ENCODE measurements at places on chromosomes 3 and 15.

GRCh38 chr3:58237941-58238681 lies 519 bp downstream of the ABHD6 start:
- DNase-seq = peak; percentile 35

GRCh38 chr15:24318981-24319380 lies 356.6 kb upstream of the NPAP1 start:
- no peak for DNase-seq

GRCh38 chr3:188166441-188166840 lies 12.5 kb downstream of the LPP start:
- no peak for DNase-seq

DNA sequence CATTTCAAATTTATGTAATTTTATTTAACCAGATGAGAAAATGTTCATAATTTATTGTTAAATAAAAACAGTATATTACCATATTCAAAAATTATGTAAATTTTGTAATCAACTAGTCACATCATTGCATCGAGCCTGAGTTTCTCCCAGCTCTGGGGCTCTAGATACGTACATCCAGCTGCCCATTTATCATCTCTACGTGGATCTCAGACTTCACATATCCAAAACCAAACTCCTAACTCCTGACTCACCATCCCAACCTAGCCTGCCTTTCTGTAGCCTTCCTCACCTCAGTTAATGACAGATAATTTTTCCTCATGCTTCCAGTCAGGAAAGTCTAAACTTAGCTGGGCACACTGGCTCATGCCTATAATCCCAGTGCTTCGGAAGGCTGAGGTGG lies 194.8 kb downstream of the SSR3 start:
- DNase-seq = no peak

- no peak for DNase-seq
Measured at GRCh38 chr15:40313531-40314398, 6.0 kb upstream of the PLCB2 start.

DNA sequence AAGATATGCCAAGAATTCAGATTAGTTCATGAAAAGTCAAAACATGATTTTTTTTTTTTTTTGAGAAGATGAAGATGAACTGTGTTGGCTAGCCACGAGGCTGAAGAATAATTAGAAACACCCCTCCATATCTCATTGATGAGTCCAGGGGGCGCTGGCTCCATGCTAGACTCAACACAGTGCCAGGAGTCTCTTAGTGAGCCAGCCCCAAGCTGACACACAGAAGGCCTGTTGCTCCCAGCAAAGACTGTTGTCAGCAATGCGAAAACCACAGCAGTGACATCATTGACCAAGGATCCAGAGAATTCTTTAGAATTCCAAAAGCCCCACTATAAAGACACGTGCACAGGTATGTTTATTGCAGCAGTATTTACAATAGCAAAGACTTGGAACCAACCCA lies 185.2 kb downstream of the ANXA2 start:
- DNase-seq = no peak

DNA sequence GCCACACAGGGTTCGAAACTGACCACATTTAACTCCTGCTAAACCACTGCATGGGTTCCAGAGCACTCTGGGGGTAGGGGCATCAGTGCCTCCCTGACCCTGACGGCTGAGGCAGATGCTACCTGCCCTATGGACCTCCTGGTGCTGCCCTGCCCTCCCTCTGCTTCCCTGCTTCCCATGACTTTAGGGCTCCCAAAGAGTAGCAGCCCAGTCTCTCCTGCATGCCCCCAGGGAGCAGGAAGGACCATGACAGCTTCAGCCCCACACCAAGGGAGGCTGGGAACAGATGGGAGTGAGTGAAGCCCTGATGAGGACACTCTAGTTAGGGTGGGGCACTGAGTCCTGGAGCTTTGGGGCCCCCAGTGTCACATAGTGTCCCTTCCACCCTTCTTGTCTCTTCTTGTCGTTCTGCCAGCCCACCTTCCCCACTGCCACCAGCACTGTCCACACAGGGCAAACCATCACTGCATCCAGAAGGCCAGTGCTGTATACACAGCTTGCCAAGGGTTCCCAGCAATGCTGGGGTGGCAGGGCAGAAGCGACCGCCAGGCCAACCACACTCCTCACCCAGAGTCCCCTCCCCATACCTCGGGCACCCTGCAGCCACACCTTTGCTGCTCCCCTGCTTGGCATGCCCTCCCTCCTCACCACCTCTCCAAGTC lies 31.0 kb downstream of the SRPRB start:
- DNase-seq = no peak

- DNase-seq = no peak
Measured at GRCh38 chr15:92061511-92062195, 208.1 kb downstream of the SLCO3A1 start.

DNA sequence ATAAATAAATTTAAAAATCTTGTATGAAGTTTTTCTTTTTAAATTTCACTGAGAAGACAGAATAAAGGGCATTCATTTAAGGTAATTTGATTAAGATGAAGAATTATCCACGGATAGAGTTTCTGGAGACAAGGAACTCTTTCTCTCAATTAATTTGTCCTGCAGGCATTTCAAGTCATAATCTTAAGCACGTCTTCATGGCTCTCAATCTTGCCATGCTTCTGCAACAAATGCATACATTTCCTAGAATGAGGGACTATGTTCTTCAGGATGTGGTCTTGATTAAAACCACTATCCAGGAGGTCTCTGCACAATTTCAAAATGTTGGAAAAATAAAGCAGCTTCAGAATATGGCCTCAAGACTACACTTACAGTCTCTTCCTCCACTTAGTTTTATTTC lies 67.6 kb upstream of the LSAMP start:
- DNase-seq = no peak

DNA sequence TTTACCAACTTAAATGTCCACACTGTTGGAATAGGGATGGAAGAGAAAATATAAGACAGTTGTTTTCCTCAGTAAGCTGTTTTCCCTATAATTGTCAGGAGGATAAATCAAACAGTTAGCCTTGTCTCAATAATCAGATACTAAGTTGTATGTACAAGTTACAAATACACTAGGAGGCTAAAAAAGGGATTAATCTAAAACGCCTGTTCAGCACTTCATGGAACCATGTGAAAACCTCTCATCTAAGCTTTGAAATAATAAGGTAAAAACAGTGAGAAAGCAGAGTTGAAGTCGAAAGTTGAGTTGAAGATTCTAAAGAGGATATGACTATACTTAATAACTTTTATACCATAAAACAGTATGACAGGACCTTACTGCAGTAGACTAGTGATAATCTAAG lies 62.0 kb downstream of the CALML4 start:
- DNase-seq = no peak

GRCh38 chr3:50171540-50172301 lies 16.6 kb downstream of the SEMA3F start:
- no peak for DNase-seq

DNA sequence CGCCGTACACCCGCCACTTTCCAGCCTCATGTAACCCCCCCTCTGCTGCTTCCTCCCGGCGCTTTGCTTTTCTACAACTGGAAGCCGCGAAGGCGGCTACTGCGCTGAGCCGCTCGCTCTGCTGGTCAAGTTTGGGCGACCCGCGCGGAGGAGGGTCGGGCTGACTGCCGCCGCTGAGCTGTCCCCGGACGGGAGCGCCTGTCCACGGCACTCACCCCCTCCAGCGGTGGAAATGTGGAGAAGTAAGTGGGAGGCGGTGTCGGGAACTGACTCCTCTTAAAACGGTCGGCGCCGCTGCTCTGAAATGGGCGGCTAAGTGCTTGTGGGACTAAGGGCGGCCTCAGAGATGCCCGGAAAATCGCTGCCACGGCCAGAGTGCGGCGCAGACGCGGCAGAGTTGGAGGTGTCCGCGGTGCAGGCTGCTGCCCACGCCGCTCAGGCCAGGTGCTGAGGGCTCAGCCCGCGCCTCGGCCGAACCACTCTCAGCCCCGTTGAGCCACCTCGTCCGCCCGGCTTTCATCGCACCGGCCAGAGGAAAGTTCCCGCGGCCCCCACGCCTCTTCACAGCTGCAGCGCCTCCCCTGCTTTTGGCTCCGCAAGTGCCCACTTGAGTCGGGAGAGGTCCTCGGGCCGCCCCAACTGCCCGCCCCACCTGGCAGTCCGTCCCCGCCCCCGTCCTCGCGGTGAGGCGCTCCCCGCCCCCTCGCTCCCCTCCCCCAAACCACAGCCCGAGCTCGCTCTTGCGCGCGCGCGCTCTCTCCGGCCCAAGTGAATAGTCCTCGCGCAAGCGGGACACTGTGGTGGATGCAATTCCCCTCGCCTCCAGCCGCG lies at the start of gene EPHA6:
TSS of gene EPHA6 (plus strand) at position 775 of the 831 bp plus-strand sequence.
- peak; percentile 47 for DNase-seq

DNA sequence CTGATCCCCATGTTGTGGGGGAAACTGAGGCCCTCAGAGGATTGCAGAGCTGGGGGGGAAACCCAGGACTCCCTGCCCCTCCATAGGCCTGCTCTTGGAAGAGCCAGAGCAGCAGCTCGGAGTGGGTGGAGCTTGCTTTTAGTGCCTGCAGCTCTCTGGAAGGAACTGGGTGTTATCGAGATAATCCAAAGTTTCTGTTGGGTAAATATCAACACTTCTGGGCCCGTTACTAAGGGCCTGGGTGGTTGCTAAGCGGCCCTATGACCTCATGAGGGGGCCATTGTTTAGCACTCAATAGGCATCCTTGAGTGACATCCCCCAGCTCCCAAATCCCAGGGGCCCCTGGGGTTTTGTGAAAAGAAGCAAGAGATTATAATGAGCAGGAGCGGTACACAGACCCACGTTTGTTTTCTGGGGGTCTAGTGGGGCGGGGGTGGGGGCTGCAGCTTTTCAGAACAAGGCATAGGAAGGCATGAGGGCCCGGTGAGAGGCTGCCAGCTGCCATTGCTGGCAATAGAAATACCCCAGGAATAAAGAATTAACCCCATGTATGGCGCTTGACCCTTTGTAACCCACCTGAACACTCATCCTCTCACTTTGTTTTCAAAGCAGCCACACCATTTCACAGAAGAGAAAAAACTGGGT lies 48.3 kb upstream of the ATP2B2 start:
- DNase-seq = no peak

GRCh38 chr3:4826237-4827100 lies 152.8 kb upstream of the BHLHE40 start:
- peak; percentile 36 for DNase-seq

DNA sequence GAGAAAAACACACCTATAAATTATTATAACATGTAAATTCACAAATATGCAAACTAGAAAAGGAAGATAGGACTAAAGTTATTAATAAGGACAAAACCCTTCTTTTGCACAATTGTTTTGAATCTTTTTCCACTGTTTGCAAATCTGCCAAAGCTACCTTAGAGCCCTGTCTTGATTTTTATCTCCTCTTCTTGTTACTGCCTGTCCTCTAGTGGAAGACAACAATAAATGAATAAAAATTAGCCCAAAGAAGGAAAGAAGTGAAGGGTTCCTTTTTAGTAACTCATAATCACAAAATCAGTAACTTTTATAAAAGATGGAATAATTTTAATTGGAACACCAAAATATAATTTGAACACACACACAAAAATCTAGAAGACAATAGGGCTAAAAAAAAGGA lies 2.7 kb downstream of the CD200R1 start:
- no peak for DNase-seq

DNA sequence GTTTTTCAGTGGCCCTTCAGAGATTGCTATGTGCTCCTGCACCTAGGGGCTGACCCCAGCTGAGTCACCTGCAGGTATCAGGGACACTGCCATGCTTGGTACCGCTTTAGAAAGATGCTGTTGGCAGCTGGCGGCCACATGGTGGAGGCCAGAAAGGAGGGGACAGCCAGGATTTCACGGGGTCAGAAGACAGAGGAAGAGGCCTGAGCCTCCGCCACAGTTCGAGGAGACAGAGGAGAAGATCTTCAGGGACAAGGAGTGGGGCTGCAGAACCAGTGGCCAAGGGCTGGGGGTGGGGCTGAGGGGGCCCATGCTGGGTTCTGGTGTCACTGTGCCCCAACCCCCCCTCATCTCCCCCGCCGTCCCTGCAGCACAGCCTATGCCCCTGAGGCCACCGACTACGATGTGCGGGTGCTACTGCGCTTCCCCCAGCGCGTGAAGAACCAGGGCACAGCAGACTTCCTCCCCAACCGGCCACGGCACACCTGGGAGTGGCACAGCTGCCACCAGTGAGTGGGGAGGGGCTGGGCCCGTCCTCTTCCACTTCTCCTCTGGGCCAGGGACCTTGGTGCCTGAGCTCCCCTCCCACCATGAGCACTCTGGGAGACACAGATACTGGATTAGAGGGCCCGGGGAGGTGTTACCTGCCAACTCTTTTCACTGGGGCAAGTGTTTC lies 19.9 kb downstream of the LOXL1 start:
- no peak for DNase-seq

DNA sequence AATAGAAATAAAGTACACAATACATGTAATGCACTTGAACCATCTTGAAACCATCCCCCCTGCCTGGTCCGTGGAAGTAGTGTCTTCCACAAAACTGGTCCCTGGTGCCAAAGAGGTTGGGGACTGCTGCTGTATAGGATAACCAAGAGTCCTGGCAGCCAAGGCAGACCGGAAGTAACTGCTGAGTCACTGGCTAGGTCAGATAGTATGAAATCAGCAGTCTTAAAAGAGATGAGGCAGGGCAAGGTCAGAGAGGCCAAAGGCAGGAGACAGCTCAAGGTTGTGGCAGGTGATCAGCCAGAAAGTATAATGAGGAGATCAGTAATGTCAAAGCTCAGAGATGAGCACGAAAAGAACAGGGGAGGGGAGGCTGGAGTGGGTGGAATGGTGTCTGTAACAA lies 60.2 kb downstream of the MAP3K13 start:
- DNase-seq = no peak

DNA sequence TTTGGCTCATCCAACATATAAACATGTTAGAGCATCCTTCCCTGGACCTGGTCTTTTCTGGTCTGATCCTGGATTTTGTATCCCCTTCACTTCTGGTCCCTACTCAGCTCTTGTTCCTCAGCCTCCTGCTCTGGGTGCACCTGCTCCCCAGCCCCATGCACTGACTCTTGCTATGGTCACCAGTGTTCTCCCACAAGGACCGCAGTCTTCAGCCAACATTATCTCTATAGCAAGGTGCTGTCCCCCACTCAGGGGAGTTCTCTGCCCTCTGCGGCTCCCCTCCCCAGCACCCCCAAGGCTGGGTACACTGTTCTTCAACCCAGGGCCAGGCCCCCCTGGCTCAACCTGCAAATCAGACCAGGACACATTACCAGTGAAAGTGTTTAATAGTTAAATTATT lies 80.2 kb downstream of the SEC22A start:
- peak; percentile 2 for DNase-seq

GRCh38 chr15:28985316-28985645 lies 99.5 kb downstream of the APBA2 start:
- no peak for DNase-seq

GRCh38 chr3:146343551-146343950 lies 92.6 kb upstream of the PLSCR4 start:
- no peak for DNase-seq

DNA sequence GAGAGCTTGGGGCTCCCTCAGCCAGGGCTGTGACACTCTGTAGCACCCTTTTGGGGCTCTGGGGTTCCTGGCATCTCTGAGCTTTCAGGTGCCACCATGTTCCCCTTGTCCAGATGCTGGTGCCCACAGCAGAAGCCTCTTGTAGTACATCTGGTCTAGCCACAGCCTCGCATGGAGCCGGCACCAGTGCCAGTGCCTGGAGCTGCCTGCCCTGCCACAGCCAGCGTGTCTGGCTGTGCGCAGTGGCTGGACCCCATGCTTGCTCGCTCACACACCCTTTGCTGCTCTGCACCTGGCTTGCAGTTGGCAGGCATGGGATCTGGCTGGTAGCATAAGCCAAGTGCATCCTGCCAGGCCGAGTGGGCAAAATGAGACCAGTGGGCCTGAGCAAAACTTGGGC lies 744.8 kb upstream of the GBE1 start:
- DNase-seq = no peak

All from GM13977 (cell line).